ENCODE measurements at places on chromosomes 5 and 9. TPM values are rescaled to one million over a fixed set of nuclear protein-coding genes. Genes with fewer than 3 reads are reported as not detected.

The SOX30 gene
- not detected for total RNA-seq

The C5orf58 gene
- total RNA-seq = not detected

The SHC3 gene
- total RNA-seq = 1.1 TPM

The ENC1 gene
- 69.9 TPM for total RNA-seq

The PCDHGA1 gene
- total RNA-seq = 0.31 TPM

The AIF1L gene
- 36.5 TPM for total RNA-seq

The TEX48 gene
- not detected for total RNA-seq

The CKS2 gene
- total RNA-seq = 498 TPM

The PCDHB11 gene
- total RNA-seq = not detected

DNA sequence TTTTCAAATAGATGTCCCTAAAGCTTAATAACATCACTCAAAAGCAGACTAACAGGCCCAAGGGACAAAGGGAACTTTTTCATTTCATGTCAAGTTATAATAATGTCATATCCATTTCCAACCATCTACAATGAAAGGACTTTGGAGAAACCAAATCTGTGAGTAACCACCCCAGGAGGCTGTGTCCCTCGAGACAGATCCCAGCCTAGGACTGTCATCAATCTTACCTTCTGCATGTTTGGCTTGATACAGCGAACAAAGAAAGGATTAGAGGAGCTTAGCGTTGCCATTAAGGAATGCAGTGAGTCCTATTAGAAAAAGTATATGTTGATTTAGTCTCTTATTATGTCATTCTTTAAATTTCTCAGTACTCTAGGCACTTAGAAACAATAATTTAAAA lies 137.8 kb upstream of the RETREG1 start:
- peaks cover 30% of the 10 kb centered on the region for H3K4me1 ChIP-seq
- H3K36me3 ChIP-seq = no peaks in the 10 kb centered on the region
- H3K27ac ChIP-seq = no peak overlapping the region
- H3K27me3 ChIP-seq = no peaks in the 10 kb centered on the region
- H3K4me3 ChIP-seq = no peak overlapping the region

DNA sequence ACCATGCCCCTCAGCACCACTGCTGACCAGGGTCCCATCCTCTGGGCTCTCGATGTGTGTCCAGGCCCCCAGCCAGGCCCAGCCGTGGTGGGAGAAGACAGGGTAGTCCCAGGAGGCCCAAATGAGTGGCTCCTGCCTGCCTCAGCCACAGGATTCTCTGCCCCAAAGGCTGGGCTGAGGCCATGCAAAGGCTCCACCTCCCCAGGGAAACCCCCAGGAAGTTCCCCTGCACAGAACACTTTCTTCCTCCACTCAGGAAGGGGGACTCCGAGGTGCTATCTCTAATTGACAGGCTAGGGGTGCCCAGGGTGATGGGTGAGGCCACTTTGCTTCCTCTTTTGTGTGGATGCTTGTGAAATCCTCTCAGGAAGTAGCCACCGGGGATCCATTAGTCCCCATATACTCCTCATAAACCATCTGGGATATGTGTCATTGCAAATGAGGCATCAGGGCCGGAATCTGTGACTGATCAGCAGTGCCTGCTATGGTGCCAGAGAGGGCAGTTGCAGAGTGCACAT lies 23.1 kb upstream of the TDRD7 start:
- no peaks in the 10 kb centered on the region for H3K27me3 ChIP-seq
- H3K27ac ChIP-seq = no peak overlapping the region
- H3K36me3 ChIP-seq = no peaks in the 10 kb centered on the region
- no peak for DNase-seq

DNA sequence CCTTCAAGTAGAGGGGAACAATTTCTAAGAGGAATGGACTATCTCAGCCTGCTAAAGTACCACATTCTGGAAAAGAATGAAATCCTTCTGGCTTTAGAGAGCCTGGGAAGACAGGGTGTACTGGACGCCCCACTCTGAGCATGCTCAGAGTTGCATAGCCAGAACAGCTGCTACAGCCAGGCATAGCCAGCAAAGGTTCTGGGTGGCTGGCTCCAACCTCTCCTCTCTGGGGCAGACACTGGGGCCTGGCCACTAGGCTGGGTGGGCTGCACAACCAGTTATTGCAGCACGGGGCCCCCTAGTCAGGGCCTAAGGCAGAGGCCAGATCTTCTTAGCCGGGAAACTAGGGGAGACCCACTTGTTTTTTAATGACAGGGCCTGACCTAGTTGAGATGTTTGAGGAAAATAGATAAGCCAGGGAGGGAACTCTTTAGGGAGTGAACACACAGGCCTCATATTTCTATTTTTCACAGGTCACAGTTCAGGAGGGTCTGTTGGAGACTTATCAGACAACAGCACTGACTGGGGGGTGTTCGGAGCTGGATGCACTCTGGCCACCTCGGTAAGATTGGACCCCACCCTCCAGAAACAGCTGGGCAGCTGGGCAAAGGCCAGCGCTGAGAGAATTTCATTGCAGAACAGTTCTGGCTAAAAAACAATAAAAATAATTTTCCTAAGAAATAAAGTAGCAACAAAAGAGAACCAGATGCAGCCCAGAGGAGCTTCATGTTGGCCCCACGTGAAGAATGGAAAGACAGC lies 142.9 kb downstream of the LPAR1 start:
- no peaks in the 10 kb centered on the region for H3K4me1 ChIP-seq
- no peaks in the 10 kb centered on the region for H3K36me3 ChIP-seq
- no peak overlapping the region for H3K27ac ChIP-seq

DNA sequence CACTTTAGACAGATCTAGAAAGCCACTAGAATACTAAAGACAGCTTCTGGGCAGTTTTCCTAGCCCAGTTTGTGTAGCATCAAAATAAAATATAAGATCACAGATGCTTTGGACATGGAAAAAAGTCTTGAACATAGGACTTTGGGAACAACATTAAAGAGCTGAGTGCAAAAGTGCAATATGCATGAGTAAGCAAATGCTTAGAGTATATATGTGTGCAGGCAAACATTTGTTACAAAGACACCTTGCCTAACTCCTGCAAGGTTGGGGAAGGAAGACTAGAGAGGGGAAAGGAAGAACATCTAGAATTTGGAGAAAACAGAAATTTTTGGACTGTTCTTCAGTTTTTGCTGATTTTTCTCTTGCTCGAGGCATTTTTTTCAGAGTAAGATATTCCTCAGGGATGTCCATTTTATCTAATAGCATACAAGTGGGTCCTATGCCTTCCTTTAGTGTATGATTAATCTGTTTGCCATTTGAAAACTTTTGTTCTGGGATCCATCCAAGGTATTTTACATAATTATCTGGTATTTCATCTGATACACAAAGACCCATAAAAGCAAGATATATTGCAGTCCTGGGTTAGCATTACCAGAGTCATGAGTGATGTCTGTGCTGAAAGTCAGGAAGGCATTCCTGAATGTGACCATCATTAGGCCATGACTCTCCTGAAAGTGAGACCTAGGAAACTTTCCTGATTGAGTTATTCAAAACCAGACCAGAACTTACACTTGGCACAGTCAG lies 142.0 kb upstream of the RGMB start:
- H3K36me3 ChIP-seq = no peaks in the 10 kb centered on the region
- no peaks in the 10 kb centered on the region for H3K4me1 ChIP-seq
- H3K27me3 ChIP-seq = no peaks in the 10 kb centered on the region
- no peak for DNase-seq

- no peaks in the 10 kb centered on the region for H3K36me3 ChIP-seq
- H3K27ac ChIP-seq = no peak overlapping the region
- DNase-seq = no peak
- H3K27me3 ChIP-seq = peaks cover 1% of the 10 kb centered on the region
- no peaks in the 10 kb centered on the region for H3K4me1 ChIP-seq
Observed at GRCh38 chr5:73381590-73382400, 66.8 kb downstream of the FOXD1 start.

GRCh38 chr9:123365881-123366528 lies 10.0 kb downstream of the CRB2 start:
- no peak overlapping the region for H3K4me3 ChIP-seq
- no peak overlapping the region for H3K27ac ChIP-seq
- H3K27me3 ChIP-seq = peaks cover 26% of the 10 kb centered on the region
- peaks cover 36% of the 10 kb centered on the region for H3K4me1 ChIP-seq
- DNase-seq = no peak

GRCh38 chr9:88949961-88950340 lies 41.3 kb upstream of the S1PR3 start:
- H3K27me3 ChIP-seq = no peaks in the 10 kb centered on the region
- H3K4me3 ChIP-seq = no peak overlapping the region
- no peak overlapping the region for H3K27ac ChIP-seq
- H3K36me3 ChIP-seq = no peaks in the 10 kb centered on the region
- H3K4me1 ChIP-seq = 0 out of 2 replicates have a peak, but pooled peaks cover 6% of the 10 kb centered on the region
- DNase-seq = no peak

DNA sequence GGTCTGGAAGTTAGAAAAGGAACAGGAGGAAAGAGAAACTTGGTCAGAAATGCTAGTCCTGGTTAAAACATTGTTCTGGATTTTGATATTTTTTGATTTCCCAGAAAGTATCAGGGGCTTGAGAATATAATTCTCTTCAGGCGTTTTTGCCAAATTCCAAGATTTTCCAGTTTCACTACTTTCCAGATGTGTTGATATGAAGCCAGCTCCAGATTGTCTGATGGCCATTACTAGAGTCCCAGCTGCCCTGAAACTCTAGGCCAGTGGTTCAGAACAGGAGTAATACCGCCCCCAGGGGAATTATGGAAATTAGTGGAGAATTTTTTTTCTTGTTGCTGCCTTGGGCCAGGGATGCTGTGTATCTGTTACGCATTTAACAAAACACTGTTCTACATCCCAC lies 88.6 kb downstream of the KCNN2 start:
- H3K36me3 ChIP-seq = no peaks in the 10 kb centered on the region
- H3K4me3 ChIP-seq = no peak overlapping the region
- no peaks in the 10 kb centered on the region for H3K4me1 ChIP-seq
- H3K27me3 ChIP-seq = no peaks in the 10 kb centered on the region
- no peak overlapping the region for H3K27ac ChIP-seq

- DNase-seq = no peak
- H3K4me3 ChIP-seq = no peak overlapping the region
- no peak overlapping the region for H3K27ac ChIP-seq
Observed at GRCh38 chr9:22682961-22683699, 236.5 kb downstream of the DMRTA1 start.

DNA sequence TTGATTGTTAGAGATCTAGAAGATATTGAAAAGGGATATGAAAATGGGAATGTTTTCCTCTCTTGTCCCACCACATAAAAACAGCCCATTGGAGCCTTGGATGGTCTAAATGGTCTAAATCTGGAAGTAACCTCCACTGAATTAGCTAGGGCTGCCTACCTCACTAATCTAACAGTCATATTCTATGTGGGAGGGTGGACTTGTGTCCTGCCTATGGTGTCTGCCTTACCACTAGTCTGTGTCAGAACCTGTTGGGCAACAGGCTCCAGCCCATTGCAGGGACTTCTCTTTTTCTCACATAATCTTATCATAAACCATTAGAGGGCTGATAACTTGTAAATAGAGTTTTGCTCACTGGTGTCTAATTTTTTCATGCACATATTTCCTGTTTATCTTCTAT lies 548.8 kb upstream of the CDH18 start:
- no peak overlapping the region for H3K27ac ChIP-seq
- H3K27me3 ChIP-seq = no peaks in the 10 kb centered on the region
- H3K4me3 ChIP-seq = no peak overlapping the region
- no peaks in the 10 kb centered on the region for H3K4me1 ChIP-seq
- DNase-seq = no peak

- no peaks in the 10 kb centered on the region for H3K4me1 ChIP-seq
- H3K36me3 ChIP-seq = no peaks in the 10 kb centered on the region
Observed at GRCh38 chr5:167268337-167268736, 1023.1 kb upstream of the WWC1 start.
